ENCODE measurements at places on chromosomes 13 and 19.

DNA sequence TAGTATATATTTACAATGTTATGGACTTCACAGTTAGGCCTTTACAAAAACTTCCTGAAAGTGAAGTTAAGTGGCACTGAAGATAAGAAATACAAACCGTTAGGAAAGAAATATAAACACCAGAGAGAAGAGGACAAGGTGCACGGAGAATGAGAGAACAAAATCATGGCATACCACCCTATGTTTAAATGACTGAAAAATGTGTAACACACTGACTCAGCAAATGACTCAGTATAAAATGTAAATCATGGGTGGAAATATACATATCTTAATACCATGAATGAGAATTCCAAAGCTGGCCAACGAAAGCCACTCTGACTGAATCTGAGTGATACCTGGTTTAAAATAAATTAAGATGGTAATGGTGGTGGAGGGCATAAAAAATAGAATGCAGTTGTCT, 260.8 kb downstream of the DNAJC15 start:
- no peak for DNase-seq

DNA sequence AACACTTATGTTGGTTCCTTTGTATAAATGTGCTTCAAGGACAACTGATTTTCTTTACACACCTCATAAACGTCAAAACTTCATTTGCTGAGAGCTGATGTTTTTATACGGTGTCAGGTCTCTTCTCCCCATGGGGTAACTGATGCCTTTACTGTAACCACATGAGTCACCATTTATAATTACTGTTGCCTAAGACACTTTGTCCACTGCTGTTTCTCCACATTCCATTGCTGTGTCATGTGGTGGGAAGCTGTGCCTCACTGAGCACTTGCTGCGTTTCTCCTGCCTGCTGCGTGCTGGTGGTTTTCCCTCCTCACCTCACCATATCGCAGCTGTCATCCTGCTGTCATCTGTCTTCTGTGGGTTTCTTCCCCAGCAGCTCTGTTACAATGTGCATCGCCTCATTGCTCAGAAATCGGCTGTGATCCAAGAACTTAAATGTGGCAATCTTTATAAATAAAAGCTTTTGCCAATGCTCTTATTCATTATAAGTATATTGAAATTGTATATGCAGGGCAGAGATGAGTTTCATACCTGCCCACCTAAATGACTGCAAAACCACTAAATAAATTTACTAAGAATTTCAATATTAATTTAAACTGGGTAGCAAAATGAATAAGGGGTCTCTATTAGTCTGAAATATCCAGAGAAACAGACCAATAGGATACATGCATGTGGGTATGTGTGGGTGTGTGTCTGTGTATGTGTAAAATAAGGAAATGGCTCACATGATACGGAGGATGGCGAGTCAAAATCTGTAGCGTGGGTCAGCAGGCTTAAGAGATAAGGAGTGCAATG, 547.0 kb upstream of the SLITRK5 start:
- no peak for DNase-seq

DNA sequence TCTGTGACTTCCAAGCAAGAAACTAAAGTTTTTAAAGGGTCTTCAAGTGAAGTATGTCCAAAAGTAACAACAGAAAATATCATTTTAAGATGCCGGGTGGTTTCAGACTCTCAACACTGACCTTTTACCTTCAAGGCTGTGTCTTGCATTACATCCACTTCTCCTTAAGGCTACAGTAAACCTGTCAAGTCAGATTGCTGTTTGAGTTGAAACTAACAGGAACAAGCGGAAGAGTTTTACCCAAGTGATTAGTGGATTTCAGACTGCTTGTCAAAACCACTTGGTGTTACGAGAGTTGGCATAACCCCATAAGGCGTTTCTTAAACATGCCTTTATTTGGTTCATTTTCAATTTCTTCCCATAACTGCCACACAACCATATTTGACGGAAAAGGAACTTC, 283.1 kb downstream of the DCT start:
- DNase-seq, result no peak

- peak; percentile 56 for DNase-seq
Observed at GRCh38 chr13:21670006-21670882, 629 bp upstream of the FGF9 start.

GRCh38 chr13:96636001-96636709, 358.1 kb downstream of the OXGR1 start:
- DNase-seq, result no peak

GRCh38 chr13:33279414-33280278, 5.9 kb downstream of the STARD13 start:
- no peak for DNase-seq
